ENCODE measurements at places on chromosomes 3 and 15. TPM values are rescaled to one million over a fixed set of nuclear protein-coding genes. Genes with fewer than 3 reads are reported as not detected.
A peak's percentile ranks its signal among the peaks of the same experiment; 100 is the strongest.

Gene RNF123
- polyA plus RNA-seq: 53.3 TPM

Gene CTNNB1
- polyA plus RNA-seq: 178 TPM

GRCh38 chr3:30401971-30402370 lies 204.4 kb upstream of the TGFBR2 start:
- DNase-seq: peak; percentile 5

DNA sequence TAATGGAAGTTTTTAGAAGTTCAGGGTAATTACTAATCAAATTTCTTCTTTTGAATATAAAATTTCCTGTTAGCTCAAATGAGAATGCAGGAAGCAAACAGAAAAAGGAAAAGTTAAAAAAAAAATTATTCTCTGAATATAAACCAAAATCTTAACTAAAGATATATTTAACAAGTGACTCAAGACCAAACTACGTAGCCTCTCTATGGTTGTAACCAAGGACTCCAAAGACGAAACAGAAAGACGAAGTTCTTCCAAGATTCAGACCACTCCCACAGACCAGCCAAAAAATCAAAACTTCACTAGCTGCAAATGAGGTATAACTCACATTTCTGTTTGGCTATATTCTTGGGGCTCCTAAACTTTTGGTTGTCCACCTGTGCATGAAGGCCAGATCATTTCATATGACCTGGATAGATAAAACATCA lies 846.5 kb upstream of the ALCAM start:
- no peak for DNase-seq

DNA sequence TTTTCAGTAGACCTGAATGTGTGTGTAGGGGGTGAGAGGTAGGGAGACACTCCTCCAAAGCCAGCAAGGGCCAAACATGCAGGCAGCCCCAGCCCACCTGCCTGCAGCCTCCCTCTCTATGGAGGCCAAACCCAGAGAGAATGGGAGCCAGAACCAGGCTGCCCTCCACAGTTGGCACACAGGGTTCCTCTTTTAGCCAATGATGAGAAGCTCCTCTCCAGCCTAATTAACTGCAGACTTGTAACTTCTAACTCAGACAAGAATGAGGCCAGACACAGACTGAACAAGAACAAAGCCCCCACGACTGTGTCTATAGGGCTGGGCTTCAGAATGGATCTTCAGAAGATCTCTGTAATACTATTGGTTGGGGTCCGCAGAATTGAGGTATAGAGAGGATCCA lies 12.3 kb upstream of the TLE3 start:
- no peak for DNase-seq

All from SK-N-SH (cell line).